ENCODE measurements at places on chromosomes 16 and 17.

DNA sequence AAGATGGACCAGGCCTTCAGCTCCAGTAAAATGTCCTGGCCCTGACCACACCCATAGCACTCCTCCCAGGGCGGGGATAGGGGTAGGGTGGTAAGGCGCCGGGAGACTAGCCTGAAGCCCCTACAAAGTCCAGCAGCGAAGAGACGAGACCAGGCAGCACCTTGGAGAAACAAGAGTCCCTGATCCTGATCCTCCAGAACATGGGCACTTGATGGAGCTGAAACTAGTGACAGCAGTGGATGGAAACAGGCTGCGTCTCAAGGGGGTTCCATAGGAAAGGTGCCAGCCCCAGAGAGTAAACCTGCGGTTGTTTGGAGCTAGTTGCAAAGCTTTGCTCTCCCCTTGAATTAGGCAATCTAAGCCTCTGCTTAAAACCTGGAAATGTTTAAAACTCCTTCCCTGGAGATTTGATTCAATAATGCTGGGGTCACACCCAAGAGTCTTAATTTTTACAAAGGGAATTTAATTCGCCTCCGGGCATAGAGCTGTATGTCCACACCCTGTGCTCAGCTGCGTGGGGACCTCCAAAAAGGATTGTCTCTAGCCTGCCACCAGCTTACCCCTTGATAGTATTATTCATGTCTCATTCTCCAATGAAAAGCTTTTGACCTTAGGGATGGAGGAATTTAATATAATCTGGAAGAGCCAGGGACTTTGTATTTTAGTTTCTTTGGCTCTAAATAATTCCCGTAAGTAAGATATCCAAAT, 258.6 kb downstream of the PMP22 start:
- DNase-seq, result no peak

GRCh38 chr17:62098623-62099231, 33.6 kb upstream of the MED13 start:
- DNase-seq, result no peak

DNA sequence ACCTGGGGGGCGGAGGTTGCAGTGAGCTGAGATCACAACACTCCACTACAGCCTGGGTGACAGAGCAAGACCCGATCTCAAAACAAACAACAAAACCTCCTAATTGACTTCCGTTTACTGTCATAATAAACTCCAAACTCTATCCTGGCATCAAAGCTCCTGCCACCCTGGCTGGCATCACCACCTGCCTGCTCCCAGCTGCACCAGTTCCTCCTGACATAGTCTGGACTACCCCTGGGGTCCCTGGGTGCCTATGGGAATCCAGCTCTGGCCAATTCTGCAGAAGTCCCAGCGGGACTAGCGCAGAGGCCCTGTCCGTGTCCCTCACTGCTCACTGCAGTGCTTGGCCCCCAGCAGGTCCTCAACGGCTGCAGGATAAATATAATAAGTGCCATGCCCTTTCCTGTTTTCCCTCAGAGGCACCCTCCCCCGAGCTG, 723 bp downstream of the NTHL1 start:
- DNase-seq, result no peak

DNA sequence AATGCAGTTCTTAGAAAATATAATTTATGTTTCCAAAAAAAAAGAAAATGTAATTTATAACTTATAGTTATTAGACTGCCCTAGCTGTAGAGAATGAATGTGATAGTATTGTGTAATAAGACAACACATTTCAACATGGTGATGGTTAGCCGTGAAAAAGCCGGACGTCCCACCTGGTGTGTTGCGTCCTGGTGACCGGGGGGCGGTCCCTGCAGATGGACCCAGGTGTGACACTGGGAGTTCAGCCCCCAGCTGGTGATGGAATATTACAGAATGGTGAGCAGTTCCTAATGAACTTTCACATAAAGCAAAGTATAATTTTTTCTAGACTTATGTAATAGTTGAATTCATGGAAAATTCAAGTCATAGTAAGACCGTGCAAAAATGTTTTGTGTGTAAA, 132.8 kb downstream of the LAT start:
- no peak for DNase-seq

GRCh38 chr16:51383909-51384308, 232.8 kb upstream of the SALL1 start:
- no peak for DNase-seq

DNA sequence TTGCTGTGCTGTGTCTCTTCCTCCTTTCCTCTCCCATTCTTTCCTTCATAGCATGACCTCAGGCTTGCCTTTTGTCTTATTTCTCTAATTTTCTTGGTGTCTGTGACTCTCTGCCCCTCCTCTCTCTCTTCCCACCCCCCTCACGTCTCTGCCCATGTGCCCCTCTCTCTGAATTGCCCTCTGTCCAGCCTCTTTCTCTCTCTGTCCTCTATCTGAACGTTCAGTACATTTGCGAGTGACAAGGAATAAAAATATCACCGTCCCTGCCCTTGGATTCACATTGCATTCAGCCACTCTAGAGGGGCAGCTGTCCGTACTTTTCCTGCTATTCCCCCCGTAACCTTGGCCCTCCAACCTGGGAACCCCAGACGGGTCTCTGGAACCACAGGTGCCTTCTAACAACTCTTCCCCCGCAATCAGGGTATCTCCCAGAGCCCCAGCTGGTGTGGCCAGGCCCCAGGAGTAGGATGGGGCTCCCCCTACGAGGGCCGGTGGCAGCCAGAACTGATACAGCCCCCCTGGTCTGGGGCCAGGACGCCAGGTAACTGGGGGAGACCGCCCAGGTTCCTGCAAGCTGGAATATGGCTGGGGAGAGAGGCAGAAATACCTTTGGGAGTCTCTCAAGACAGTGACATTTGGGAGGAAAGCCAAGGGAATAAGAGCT, 1.8 kb downstream of the KIF1C start:
- DNase-seq, result no peak

GRCh38 chr17:72150632-72151460, 30.0 kb downstream of the SOX9 start:
- DNase-seq, result peak; percentile 85

DNA sequence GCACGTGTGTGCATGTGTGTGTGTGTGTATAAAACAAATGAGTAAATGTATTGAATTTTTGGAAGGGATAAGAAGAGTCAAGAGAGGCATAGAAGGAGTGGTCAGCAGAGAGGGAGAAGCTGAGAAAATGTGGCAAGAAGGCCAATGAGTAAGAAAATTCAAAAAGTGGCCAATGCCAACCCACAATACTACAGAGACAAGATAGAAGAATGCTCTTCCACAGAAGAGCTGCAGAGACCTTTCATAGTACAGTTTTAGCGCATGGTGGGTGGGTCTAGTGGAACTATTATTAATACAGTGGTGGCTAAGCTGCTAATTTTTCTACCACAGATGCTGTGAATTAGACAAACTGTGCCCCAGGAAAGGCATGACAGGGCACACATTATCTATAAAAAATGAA, 233.5 kb downstream of the NTN1 start:
- no peak for DNase-seq

DNA sequence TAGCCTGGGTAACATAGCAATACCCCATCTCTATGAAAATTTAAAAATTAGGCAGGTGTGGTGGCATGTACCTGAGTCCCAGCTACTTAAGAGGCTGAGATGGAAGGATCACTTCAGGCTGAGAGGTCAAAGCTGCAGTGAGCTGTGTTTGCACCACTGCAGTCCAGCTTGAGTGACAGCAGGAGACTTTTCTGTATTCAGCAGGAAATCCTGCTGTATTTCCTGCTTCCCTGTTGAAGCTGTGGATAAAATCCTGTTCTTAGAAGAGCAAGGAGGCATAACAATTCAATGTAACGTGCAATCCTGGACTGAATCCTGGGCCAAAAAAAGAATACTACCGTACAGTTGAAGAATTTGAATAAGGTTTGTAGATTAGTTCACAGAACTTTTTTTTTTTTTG, 62.2 kb downstream of the FBXL20 start:
- no peak for DNase-seq

DNA sequence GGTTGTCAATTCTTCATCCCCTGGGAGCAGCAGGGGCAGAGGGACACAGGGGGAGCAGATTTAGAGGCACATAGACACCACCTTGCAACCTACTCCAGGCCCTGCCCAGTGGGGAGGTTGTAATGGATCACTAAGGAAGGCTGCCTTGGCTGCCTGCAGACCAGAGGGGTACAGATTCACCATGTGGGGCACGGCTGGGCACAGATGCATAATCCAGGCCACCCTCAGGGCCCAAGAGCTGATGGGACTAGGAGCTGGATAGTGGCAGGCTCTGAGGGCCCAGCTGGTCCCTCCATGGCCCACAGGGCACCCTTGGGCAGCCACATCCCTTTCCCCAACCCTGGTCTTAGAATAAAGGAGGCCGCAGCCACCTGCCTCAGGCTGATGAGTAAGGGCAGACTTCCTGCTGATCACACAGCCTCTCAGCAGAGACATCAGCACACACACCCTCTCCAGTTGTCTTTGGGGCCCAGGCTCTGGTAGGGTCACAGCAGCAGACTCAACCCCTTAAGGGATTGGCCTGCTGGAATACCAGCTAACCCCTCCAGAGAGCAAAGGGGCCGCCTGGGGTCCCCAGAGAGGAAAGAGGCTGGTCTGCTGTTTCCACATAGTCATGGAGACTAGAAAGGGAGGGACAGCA, 224.9 kb downstream of the GSG1L start:
- DNase-seq, result no peak

GRCh38 chr17:76408037-76408849, 23.8 kb downstream of the SPHK1 start:
- DNase-seq, result peak; percentile 80

GRCh38 chr17:48961516-48962233, 6.7 kb downstream of the GIP start:
- no peak for DNase-seq

- DNase-seq, result no peak
These were observed 42.8 kb downstream of the METRNL start for GRCh38 chr17:83121921-83122820.

DNA sequence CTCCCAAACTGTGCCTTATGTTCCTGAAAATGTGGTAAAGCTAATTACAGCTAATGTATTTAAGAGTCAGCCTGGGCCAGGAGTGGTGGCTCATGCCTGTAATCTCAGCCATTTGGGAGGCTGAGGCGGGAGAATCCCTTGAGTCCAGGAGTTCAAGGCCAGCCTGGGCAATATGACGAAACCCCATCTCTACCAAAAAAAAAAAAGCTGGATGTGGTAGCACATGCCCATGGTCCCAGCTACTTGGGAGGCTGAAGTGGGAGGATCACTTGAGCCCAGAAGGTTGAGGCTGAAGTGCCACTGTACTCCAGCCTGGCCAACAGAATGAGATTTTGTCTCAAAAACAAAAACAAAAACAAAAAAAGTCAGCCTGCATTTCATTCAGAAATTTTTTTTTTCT, 33.2 kb upstream of the C17orf78 start:
- no peak for DNase-seq

- no peak for DNase-seq
These were observed 34.8 kb upstream of the ACSM2B start for GRCh38 chr16:20610892-20611349.

DNA sequence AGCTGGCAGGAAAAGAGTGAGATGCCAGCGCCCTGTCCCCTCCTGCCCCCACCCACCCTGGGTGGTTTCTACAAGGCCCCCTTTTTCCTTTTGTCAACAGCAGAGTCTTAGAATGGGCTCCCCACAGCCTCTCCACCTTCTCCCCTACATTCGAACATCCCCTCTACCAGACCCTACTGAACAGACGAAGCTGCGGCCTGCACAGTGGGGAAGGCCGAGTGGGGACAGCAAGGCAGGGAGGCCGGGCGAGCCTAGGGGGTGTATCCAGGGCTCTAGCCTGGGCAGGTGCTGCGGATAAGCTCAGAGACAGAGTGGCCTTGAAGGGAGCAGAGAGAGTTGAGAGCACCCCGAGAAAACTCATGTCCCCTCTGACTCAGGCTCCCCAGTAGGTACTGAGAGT, 7.4 kb downstream of the ZACN start:
- no peak for DNase-seq

DNA sequence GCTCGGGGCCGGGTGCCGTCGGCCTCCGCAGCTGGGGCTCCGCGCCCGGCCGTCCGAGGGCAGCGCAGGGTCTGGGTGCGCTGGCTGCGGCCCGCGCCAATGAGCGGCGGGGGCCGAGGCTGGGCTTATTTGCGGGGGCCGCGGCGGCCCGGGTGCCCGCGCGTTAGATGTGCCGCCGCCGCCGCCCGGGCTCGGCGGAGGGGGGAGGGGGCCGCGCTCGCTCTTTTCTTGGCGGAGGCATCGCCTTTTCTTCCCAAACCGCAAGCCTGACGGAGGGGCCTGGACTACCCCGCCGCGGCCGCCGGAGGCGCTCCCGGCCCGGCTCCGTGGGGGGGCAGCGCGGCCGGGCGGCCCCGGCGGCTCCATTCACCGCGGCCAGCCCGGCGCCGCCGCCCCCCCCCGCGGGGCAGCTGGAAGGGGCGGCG, at the start of gene NOTUM:
Gene NOTUM, minus strand, starts transcription at position 101 of the 425 bp plus-strand sequence. CDS start 278 bp downstream, outside the sequence.
- no peak for DNase-seq

- no peak for DNase-seq
These were observed at the start of gene PLCD3 for GRCh38 chr17:45132320-45132571. PLCD3 (minus strand) TSS chr17:45132515; CDS start chr17:45132410, 105 bp downstream.
